Suprapubic skin (tissue), 4 donors: ENCODE measurements at places on chromosomes 3 and 15.

- no peak for DNase-seq
- no peak overlapping the region for H3K4me3 ChIP-seq
- H3K27ac ChIP-seq: no peak overlapping the region
- H3K36me3 ChIP-seq: no peaks in the 10 kb centered on the region
Measured at GRCh38 chr15:79620112-79620857, 188.1 kb downstream of the MINAR1 start.

- no peak for DNase-seq
- H3K4me1 ChIP-seq: peaks cover 33% of the 10 kb centered on the region
- no peak overlapping the region for H3K4me3 ChIP-seq
- peaks cover 9% of the 10 kb centered on the region for H3K36me3 ChIP-seq
Measured at GRCh38 chr15:67244971-67245478, 9.4 kb downstream of the AAGAB start.

DNA sequence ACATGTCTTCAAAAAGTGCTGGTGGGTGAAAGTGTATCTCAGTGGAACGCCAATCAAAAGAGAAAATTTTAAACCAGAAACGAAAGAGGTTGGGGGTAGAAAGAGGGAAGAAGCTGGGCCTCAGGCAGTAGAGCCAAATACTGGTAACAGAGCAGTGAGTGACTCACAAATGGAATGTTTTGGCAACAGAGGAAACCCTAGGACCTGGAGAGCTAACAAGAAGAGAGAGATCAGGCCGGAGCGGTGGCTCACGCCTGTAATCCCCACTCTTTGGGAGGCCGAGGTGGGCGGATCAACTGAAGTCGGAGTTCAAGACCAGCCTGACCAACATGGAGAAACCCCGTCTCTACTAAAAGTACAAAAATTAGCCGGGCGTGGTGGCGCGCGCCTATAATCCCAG is 450.8 kb upstream of the NAALADL2 start:
- H3K27ac ChIP-seq: no peak overlapping the region
- DNase-seq: no peak
- H3K27me3 ChIP-seq: no peaks in the 10 kb centered on the region
- H3K36me3 ChIP-seq: no peaks in the 10 kb centered on the region
- no peak overlapping the region for H3K4me3 ChIP-seq

DNA sequence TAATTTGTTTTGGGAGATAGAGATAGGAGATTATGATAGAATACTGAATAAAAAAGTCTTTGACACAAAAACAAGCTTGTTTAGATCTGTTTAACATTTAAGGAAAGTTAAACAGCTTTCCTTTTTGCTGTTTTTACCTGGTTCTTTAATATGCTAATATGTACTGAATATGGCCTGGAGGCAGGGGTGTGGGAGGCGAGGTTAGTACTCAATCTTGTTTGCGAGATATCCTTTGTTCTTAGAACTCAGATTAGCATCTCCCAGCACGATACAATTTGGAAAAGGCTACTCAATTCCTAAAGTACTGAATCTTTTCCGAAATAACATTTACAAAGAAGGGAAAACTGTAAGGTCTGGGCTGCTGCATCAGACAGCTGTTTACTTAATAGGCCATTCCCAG is 40.8 kb upstream of the ST3GAL6 start:
- peaks cover 8% of the 10 kb centered on the region for H3K4me1 ChIP-seq
- H3K27ac ChIP-seq: no peak overlapping the region
- H3K36me3 ChIP-seq: no peaks in the 10 kb centered on the region
- no peak overlapping the region for H3K4me3 ChIP-seq
- DNase-seq: no peak

GRCh38 chr3:65483480-65483879 is 555.2 kb downstream of the MAGI1 start:
- H3K27me3 ChIP-seq: no peaks in the 10 kb centered on the region
- no peaks in the 10 kb centered on the region for H3K36me3 ChIP-seq
- H3K4me3 ChIP-seq: no peak overlapping the region
- H3K4me1 ChIP-seq: peaks cover 54% of the 10 kb centered on the region

DNA sequence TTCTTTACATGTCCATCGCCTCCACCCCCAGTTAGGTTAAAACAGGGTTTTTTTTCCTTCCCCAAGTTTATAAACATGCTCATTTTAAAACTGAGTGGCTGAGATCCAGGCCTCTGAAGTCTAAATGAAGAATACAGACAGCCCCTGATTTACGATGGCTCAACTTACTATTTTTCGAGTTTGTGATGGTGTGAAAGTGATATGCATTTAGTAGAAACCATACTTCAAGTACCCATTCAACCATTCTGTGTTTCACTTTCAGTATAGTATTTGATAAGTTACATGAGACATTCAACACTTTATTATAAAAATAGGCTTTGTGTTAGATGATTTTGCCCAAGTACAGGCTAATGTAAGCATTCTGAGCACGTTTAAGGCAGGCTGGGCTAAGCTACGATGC is 30.5 kb upstream of the GNB5 start:
- H3K4me1 ChIP-seq: peaks cover 4% of the 10 kb centered on the region
- DNase-seq: no peak
- no peaks in the 10 kb centered on the region for H3K27me3 ChIP-seq
- no peak overlapping the region for H3K4me3 ChIP-seq
- peaks cover 32% of the 10 kb centered on the region for H3K36me3 ChIP-seq
- no peak overlapping the region for H3K27ac ChIP-seq

DNA sequence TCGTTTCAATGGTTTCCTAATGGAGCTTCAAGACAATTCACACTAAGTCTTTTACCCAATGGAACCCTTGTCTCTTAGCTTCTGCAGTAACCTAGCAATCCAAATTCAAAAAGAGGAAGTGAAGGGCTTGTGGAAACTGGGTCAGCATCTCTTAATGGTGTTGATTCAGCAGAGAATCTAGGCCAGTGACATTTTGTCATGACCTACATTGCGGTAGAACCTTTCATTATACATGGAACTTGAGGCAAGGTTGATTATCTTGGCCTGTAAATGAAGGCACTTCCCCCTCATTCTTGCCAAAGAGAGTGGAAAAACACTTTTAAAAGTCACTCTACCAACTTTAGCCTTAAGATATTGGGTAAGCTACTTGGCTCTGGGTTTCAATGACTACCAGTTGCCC is 42.8 kb downstream of the C2CD4B start:
- no peaks in the 10 kb centered on the region for H3K27me3 ChIP-seq
- H3K4me3 ChIP-seq: no peak overlapping the region
- H3K36me3 ChIP-seq: no peaks in the 10 kb centered on the region
- H3K4me1 ChIP-seq: peaks cover 19% of the 10 kb centered on the region
- no peak for DNase-seq

- H3K4me3 ChIP-seq: peak overlapping the region; percentile 93
- no peak overlapping the region for H3K27ac ChIP-seq
- DNase-seq: no peak
- H3K27me3 ChIP-seq: peaks cover 26% of the 10 kb centered on the region
- no peaks in the 10 kb centered on the region for H3K36me3 ChIP-seq
Measured at GRCh38 chr15:40439461-40439959, 1.2 kb upstream of the BAHD1 start.

DNA sequence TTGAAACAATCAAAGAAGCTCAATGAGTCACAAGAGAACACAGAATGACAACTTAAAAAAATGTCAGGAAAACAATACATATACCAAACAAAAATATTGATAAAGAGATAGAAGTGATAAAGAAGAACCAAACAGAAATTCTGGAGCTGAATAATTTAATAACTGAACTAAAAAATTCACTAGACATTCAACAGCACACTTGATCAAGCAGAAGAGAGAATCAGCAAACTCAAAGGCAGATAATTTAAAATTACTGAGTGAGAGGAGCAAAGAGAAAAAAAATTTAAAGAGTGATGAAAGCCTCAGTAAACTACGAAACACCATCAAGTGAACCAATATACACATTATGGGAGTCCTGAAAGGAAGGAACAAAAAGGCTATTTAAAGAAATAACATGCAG is 61.9 kb downstream of the SERP1 start:
- no peak for DNase-seq
- H3K4me3 ChIP-seq: no peak overlapping the region
- no peaks in the 10 kb centered on the region for H3K4me1 ChIP-seq
- no peak overlapping the region for H3K27ac ChIP-seq
- H3K27me3 ChIP-seq: no peaks in the 10 kb centered on the region
- no peaks in the 10 kb centered on the region for H3K36me3 ChIP-seq

- no peaks in the 10 kb centered on the region for H3K36me3 ChIP-seq
- no peaks in the 10 kb centered on the region for H3K27me3 ChIP-seq
- no peak overlapping the region for H3K4me3 ChIP-seq
- peaks cover 9% of the 10 kb centered on the region for H3K4me1 ChIP-seq
- H3K27ac ChIP-seq: no peak overlapping the region
Measured at GRCh38 chr3:60594025-60594424, 657.2 kb downstream of the FHIT start.

DNA sequence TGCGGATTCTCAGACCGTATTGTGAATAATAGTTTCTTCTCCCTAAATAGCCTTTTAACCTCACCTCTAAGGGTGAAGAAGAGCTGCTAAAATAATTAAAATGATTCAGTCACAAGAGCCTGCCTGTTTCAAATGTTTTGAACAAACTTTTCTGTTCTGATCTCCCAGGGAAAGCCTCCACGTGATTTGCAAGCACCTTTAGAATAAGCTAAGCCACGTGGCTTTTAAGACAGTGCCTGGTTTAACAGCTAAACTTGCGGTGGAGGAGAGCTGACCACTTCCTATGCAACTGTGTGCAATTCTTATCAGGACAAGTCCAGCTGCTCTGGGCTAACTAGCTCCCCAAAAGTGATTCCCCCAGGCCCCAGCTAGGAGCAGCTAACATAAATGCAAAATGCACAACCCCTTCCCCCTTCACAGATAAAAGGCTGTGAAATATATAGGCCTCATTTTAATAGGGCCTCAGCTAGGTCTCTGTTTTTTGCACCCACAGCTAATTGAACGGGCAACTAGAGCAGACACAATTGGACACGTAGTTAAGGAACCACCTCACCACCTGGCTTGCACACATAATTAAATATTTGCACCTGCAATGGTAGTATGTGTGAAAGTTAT is 401.2 kb upstream of the NR2F2 start:
- DNase-seq: no peak
- H3K36me3 ChIP-seq: no peaks in the 10 kb centered on the region
- H3K27ac ChIP-seq: no peak overlapping the region
- H3K4me1 ChIP-seq: no peaks in the 10 kb centered on the region
- H3K4me3 ChIP-seq: no peak overlapping the region
- H3K27me3 ChIP-seq: no peaks in the 10 kb centered on the region

- H3K27me3 ChIP-seq: no peaks in the 10 kb centered on the region
- no peak for DNase-seq
- H3K36me3 ChIP-seq: no peaks in the 10 kb centered on the region
- H3K27ac ChIP-seq: peak overlapping the region; percentile 54
- peaks cover 54% of the 10 kb centered on the region for H3K4me1 ChIP-seq
Measured at GRCh38 chr3:125039131-125040100, 16.4 kb downstream of the HEG1 start.

DNA sequence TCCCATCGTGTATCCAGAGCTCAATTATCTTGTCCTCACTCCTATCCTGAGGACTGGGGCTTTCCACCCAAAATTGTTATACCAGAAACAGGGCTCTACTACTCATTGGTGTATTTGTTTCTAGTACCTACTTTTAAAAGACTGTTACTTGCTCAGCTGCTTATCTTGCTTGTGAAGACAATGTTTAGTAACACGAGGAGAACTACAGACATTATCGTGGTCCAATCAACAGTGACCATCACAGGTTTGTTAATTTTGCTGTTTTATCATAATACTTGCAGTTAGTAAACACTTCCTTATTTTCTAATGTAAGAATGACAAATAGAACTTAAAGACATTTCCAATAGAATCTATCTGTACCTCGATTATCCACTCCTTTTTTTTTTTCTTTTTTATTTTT is 13.5 kb downstream of the LRCH3 start:
- H3K4me1 ChIP-seq: peaks cover 26% of the 10 kb centered on the region
- H3K27ac ChIP-seq: no peak overlapping the region
- H3K4me3 ChIP-seq: no peak overlapping the region
- no peaks in the 10 kb centered on the region for H3K36me3 ChIP-seq
- H3K27me3 ChIP-seq: no peaks in the 10 kb centered on the region

DNA sequence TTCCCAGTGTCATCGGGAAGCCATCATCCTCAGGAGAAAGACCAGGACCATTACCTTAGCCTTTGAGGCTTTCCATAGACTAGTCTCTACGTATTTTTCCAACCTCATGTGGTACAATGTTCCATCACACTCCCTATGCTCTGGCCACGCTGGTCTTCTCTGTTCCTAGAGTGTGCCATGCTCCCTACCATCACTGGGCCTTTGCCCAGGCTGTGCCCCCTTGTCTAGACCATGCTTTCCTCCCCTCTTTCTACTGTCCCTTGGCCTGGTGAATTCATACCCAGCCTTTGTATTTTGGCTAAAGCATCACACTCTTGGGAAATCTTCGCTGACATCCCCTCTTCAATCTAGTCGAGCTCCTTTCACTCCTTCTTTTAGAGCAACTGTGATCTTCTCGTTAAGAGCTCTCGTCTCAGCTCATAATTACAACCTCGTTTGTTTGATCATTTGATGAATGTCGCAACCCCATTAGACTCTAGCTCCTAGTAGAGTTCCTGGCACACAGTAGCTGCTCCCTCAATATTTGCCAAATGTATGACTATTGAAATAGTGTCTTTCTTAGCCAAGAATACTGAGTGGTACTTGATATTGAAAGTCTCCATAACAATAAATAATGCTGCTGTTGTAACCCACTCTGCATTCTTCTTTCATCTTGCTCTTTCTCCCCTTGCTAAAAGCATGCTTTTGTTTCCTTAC is 100.2 kb upstream of the FAM3D start:
- H3K36me3 ChIP-seq: no peaks in the 10 kb centered on the region
- no peak overlapping the region for H3K4me3 ChIP-seq
- H3K27me3 ChIP-seq: no peaks in the 10 kb centered on the region
- H3K4me1 ChIP-seq: no peaks in the 10 kb centered on the region

GRCh38 chr3:149596134-149596770 is 61.6 kb downstream of the WWTR1 start:
- H3K4me3 ChIP-seq: no peak overlapping the region
- H3K4me1 ChIP-seq: peaks cover 22% of the 10 kb centered on the region
- H3K36me3 ChIP-seq: no peaks in the 10 kb centered on the region
- H3K27me3 ChIP-seq: no peaks in the 10 kb centered on the region
- no peak for DNase-seq

DNA sequence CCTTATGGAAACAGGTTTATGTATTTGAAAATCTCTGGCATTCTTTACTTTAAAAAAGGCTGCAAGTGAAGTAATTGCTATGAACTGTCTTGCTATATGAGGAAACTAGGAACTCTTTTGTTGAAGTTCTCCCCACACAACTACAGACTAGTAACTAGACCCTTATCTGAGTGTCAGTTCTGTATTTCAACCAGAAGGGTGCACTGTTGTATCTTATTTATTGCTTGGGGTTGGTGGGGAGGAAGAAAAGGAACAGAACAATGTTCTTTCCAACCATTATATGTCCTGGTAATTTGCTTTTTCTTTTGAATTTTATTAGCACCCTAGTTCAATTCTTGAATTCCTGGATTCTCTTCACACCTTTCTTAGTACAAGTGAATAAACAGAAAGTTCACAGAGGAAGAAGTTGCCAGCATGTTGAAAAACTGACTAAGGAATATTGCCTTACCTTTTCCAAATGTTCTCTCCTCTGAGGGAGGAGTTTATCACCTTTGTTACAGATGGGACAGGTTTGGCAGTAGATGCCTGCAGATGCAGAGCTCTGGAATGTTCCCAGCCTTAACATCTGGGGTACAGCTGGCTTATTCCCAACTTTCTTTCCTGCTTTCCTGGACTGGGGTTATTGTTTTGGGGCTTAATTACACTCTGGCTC is 162.4 kb upstream of the CFAP20DC start:
- no peak overlapping the region for H3K4me3 ChIP-seq
- H3K27me3 ChIP-seq: peaks cover 4% of the 10 kb centered on the region
- no peaks in the 10 kb centered on the region for H3K36me3 ChIP-seq
- H3K4me1 ChIP-seq: no peaks in the 10 kb centered on the region
- H3K27ac ChIP-seq: no peak overlapping the region

- no peaks in the 10 kb centered on the region for H3K27me3 ChIP-seq
- DNase-seq: no peak
- H3K4me3 ChIP-seq: no peak overlapping the region
Measured at GRCh38 chr3:41450416-41451231, 251.3 kb downstream of the CTNNB1 start.
